ENCODE measurements at places on chromosomes 12 and 14.

- no peak for DNase-seq
These were observed 256.9 kb downstream of the SYT1 start for GRCh38 chr12:79121486-79121885.

- no peak for DNase-seq
These were observed 105.8 kb downstream of the ZNF664 start for GRCh38 chr12:124078800-124079199.

- no peak for DNase-seq
These were observed 16.8 kb downstream of the GALNT6 start for GRCh38 chr12:51374361-51374760.

- no peak for DNase-seq
These were observed 142.0 kb upstream of the PZP start for GRCh38 chr12:9349888-9350885.

DNA sequence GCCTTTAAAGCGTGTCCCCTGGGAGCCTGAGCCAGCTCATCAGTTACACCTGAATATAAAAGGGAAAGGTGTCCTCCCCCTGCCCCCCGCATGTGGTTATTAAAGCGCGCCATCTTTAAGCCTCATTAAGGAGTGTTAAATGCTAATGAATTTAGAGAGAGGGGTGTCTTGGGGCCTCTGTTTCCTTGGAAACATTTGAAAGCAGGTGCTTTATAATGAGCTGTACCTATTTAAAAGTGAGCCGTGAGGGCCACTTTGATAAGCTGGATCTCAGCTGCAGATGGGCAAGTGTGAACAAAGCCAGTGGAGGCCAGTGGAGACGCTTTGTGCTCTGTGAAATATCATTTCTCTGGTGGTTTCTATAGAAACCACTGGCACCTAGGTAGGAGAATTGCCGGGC is 84.0 kb downstream of the BEGAIN start:
- DNase-seq: no peak

DNA sequence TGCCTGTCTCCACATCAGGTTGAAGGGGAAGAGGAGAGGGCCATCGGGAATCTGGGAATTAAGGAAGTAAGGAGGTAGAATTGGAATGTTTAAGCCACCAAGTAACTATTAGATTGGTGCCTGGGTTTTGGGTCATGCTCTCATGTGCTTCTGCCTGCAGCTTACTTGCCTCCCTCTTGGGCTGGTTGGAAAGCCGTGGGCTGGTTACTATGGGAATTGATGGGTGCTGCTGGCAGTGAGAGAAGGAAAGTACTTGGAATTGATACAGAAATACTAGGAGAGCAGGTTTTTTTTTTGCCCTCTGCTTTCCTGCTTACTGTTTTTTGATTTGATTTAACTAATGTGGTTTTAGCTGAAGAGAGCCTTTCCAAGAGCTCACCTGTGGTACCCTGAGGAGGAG is 493.5 kb upstream of the RGS6 start:
- no peak for DNase-seq

DNA sequence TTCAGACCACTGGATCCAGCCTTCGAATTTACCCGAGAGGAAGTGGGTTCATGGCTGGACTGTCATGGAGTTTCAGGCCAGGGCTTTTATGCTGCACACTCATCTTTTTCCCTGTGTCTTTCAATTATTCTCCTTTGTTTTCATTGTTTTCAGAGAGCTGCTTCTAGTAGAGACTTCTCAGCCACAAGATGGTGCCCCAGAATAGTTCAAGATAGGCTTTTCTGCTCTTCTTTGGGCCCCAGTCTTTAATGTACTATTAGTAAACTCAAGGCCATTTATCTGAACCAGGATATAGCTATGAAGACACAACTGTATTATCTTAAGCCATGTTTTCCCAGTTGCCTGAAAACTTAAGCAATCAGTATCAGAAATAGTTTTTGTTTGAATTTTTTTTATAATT is 30.4 kb upstream of the PSMA6 start:
- DNase-seq: no peak

All from NK-92 treated with Interleukin-12 subunit alpha and Interleukin-12 subunit beta, amount 100 ng/mL, for 24 hours (cell line).